Activated CD8-positive, alpha-beta T cell treated with anti-CD3 and anti-CD28 coated beads, Interleukin-2, amount 10 ng/mL, durations not matched to agents 7 days and 5 days (primary cell): ENCODE measurements at places on chromosomes 1 and 21. TPM values are rescaled to one million over a fixed set of nuclear protein-coding genes. Genes with fewer than 3 reads are reported as not detected.

- peaks cover 10% of the 10 kb centered on the region for H3K4me1 ChIP-seq
- no peak for DNase-seq
- no peak overlapping the region for H3K4me3 ChIP-seq
- H3K27me3 ChIP-seq = no peaks in the 10 kb centered on the region
- H3K36me3 ChIP-seq = peaks cover 4% of the 10 kb centered on the region
Observed at GRCh38 chr1:70426154-70427131, 15.4 kb downstream of the CTH start.

- no peak for DNase-seq
- no peaks in the 10 kb centered on the region for H3K36me3 ChIP-seq
- H3K4me1 ChIP-seq = no peaks in the 10 kb centered on the region
Observed at GRCh38 chr1:208951908-208952307, 631.6 kb upstream of the CAMK1G start.

- no peak overlapping the region for H3K4me3 ChIP-seq
- H3K36me3 ChIP-seq = no peaks in the 10 kb centered on the region
- no peak overlapping the region for H3K27ac ChIP-seq
Observed at GRCh38 chr1:162912061-162912667, 51.2 kb upstream of the CCDC190 start.

DNA sequence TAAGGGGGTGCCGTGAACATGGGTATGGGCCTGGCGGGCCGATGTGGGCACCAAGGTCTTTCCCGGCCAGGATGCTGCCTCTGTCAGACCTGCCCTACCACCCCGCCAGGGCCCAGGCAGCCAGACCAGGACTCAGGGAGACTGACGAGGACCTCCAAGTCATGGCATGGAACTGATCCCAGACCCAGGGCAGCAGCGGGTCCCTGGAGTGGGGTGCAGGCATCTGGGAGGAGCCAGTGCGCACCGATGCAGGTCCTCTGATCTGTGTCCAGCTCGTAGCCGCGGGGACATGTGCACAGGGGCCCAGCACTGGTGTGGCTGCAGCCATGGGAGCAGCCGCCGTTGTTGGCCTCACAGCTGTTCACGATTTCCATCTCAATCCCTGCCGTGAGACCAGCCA lies 56.8 kb downstream of the ARHGEF16 start:
- no peaks in the 10 kb centered on the region for H3K27me3 ChIP-seq
- H3K27ac ChIP-seq = no peak overlapping the region
- no peak overlapping the region for H3K4me3 ChIP-seq
- H3K36me3 ChIP-seq = no peaks in the 10 kb centered on the region
- no peaks in the 10 kb centered on the region for H3K4me1 ChIP-seq

DNA sequence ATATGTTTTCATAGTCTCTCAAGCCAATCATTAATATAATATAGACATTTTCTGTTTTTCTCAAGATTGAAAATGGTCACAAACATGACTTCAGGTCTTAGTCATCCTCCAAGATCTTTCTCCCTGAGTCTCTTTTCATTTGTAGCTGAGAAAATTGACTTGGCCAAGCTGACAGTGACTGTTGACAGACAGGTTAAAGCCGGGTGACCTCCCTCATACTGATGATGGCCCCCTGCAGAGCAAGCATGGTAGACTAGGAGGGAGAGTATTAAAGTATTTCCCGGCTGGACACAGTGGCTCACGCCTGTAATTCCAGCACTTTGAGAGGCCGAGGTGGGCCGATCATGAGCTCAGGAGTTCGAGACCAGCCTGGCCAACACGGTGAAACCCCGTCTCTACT lies 6.8 kb upstream of the KIAA1614 start:
- no peaks in the 10 kb centered on the region for H3K36me3 ChIP-seq
- H3K27me3 ChIP-seq = peaks cover 5% of the 10 kb centered on the region
- no peak overlapping the region for H3K27ac ChIP-seq
- H3K4me3 ChIP-seq = no peak overlapping the region
- DNase-seq = no peak

GRCh38 chr1:204079608-204079999 lies 6.7 kb downstream of the SOX13 start:
- H3K27me3 ChIP-seq = peaks cover 34% of the 10 kb centered on the region
- no peak for DNase-seq
- no peak overlapping the region for H3K27ac ChIP-seq
- H3K36me3 ChIP-seq = no peaks in the 10 kb centered on the region

GRCh38 chr1:19154876-19155275 lies 55.2 kb downstream of the UBR4 start:
- no peak overlapping the region for H3K27ac ChIP-seq
- peaks cover 13% of the 10 kb centered on the region for H3K4me1 ChIP-seq
- H3K27me3 ChIP-seq = no peaks in the 10 kb centered on the region

DNA sequence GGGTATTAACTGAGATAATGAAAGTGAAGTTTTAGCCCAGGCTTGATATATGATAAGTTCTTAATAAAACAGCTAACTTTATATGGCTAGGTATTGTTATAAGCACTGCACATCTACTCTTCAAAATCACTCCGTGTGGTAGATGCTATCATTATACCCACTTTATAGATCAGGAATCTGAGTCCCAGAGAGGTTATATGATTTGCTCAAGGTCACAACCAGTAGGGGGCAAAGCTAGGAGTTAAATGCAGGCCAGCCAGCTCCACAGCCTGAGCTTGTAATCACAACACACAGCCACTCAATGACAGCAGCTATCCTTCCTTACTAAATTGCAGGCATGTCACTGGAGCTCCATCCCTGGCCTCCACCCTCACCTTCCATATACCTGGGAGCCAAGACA lies 115.8 kb downstream of the CAPN8 start:
- H3K27me3 ChIP-seq = peaks cover 8% of the 10 kb centered on the region
- H3K36me3 ChIP-seq = no peaks in the 10 kb centered on the region
- DNase-seq = no peak

DNA sequence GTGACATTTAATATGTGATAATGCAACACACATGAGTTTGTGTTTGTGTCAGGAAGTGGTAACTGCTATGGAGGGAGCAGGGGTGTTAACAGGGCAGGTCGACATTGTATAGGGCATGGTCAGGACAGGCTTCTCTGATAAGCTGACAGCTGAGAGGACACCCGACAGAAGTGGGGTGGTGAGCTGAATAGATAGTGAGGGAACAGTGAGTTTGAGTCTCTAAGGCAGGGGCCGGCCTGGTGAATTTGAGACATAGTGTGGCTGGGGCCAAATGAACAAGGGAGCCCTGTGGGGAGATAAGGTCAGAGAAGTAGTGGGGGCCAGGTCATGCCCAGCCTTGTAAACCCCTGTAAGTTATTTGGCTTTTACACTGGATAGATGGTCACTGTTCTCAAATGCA lies 217.4 kb upstream of the KIAA0040 start:
- no peaks in the 10 kb centered on the region for H3K4me1 ChIP-seq
- no peaks in the 10 kb centered on the region for H3K36me3 ChIP-seq
- no peak for DNase-seq
- no peak overlapping the region for H3K27ac ChIP-seq
- no peaks in the 10 kb centered on the region for H3K27me3 ChIP-seq
- H3K4me3 ChIP-seq = no peak overlapping the region

GRCh38 chr1:116817582-116818064 lies 63.4 kb downstream of the CD2 start:
- H3K4me3 ChIP-seq = peak overlapping the region; percentile 44
- peaks cover 61% of the 10 kb centered on the region for H3K4me1 ChIP-seq
- DNase-seq = peak; percentile 83
- no peaks in the 10 kb centered on the region for H3K27me3 ChIP-seq

GRCh38 chr1:183589874-183590243 lies 400 bp downstream of the NCF2 start:
- H3K4me1 ChIP-seq = peaks cover 45% of the 10 kb centered on the region
- no peaks in the 10 kb centered on the region for H3K27me3 ChIP-seq
- no peak for DNase-seq
- H3K36me3 ChIP-seq = peaks cover 6% of the 10 kb centered on the region

DNA sequence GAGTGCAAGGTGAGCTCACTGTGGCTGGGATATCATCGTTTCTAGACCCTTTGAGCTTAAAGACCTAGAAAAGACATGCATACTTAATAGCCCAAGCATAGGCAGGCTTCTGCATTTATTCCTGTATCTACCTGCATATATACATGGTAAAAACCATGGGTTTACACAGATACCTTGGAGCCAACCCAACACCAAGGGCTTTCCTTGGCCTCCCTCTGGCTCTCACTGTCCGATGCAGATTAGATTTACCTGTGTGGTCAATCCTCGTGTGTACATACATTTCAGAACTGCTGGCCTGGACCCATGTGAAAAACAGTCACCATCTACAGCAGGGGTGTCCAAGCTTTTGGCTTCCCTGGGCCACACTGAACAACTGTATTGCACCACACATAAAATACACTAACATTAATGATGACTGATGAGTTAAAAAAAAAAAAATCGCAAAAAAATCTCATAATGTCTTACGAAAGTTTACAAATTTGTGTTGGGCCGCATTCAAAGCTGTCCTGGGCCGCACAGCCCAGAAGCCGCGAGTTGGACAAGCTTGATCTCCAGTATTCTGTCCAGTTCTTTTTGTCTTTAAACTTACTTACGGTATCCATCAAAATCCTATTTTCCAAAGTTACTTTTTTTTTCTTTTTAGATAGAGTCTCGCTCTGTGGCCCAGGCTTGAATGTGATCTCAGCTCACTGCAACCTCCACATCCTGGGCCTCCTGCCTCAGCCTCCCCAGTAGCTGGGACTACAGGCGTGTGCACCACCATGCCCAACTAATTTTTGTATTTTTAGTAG lies 43.5 kb downstream of the WDR4 start:
- H3K27ac ChIP-seq = no peak overlapping the region

DNA sequence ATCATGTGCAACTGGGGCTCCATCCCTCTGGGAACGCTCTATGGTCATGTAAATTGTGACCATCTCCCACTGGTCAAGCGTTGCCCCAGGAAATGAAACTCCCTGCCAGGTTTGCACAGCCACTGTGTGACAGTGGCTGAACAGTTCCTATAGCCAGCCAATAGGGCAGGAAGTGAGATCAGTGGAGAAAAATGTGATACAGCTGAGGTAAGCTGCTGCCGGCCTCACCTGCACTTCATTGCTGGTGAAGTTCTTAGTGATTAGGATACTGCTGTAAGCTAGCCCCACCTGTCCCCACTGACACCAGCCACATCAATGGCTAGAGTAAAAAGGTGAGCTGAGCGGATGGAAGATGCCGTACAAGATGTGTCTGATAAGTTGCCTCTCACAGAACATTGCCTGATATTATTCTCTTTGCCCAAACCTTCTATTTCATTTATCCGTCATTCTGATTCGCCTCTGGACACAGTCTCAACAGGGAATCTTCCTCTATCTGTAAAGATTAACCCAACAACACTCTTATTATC lies 38.4 kb upstream of the CDC42BPA start:
- no peak overlapping the region for H3K4me3 ChIP-seq
- H3K4me1 ChIP-seq = no peaks in the 10 kb centered on the region
- no peak overlapping the region for H3K27ac ChIP-seq

DNA sequence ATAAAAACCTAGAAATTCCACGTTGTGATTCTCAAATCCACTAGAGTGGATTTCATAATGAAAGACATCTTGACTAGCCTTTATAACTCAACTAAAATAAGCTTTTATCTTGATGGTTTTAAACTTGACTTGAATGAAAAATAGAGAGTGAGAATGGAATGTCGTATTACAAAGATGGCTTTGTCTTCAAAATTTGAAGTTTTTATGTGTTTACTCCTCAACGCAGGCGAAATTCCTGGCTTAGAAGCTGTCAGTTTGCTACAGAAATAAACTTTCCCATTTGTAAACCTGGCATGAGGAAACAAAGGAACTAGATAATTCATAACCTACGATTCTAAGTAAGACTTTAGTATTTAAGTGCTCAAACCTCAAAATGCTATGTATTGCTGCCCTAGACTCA lies 90.0 kb upstream of the KRTAP19-8 start:
- H3K27ac ChIP-seq = no peak overlapping the region
- DNase-seq = no peak
- peaks cover 32% of the 10 kb centered on the region for H3K4me1 ChIP-seq
- H3K4me3 ChIP-seq = no peak overlapping the region
- peaks cover 57% of the 10 kb centered on the region for H3K36me3 ChIP-seq

- DNase-seq = no peak
- no peak overlapping the region for H3K27ac ChIP-seq
- H3K4me1 ChIP-seq = peaks cover 3% of the 10 kb centered on the region
- peaks cover 5% of the 10 kb centered on the region for H3K36me3 ChIP-seq
Observed at GRCh38 chr1:1239227-1239613, 7.2 kb downstream of the B3GALT6 start.

- H3K27me3 ChIP-seq = no peaks in the 10 kb centered on the region
- H3K36me3 ChIP-seq = no peaks in the 10 kb centered on the region
- no peaks in the 10 kb centered on the region for H3K4me1 ChIP-seq
- no peak for DNase-seq
Observed at GRCh38 chr1:2956576-2956975, 64.7 kb upstream of the ACTRT2 start.

GRCh38 chr1:210233495-210234328 lies 1.1 kb downstream of the SERTAD4 start:
- H3K27ac ChIP-seq = no peak overlapping the region
- peak; percentile 31 for DNase-seq
- peaks cover 58% of the 10 kb centered on the region for H3K27me3 ChIP-seq
- no peaks in the 10 kb centered on the region for H3K36me3 ChIP-seq
- H3K4me1 ChIP-seq = peaks cover 7% of the 10 kb centered on the region

- H3K27ac ChIP-seq = no peak overlapping the region
- no peak for DNase-seq
- no peaks in the 10 kb centered on the region for H3K36me3 ChIP-seq
- H3K27me3 ChIP-seq = no peaks in the 10 kb centered on the region
Observed at GRCh38 chr1:113041569-113042284, 31.3 kb upstream of the LRIG2 start.

DNA sequence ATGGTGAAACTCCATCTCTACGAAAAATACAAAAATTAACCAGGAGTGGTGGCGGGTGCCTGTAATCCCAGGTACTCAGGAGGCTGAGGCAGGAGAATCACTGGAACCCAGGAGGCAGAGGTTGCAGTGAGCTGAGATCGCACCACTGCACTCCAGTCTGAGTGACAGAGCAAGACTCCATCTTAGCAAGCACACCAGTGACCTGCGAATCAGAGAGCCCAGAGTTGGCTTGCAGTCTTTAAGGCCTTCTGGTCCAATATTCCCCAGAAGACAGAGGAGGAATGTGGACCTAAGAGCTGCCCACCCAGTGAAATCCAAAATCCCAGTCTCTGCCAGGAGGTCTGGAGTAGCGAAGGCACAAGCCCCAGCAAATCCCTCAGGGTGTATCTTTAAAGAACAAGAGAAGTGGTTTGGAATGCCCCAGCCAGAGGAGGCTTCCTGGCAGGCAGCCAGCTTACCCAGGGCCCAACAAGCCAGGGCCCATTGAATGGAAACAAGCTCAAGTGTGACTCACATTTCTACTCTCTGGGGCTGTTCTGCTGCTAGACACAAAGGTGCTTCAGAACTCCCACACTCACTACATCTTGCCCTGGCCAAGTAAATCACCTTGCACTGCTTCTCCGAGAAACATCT lies 23.9 kb downstream of the GPR161 start:
- DNase-seq = no peak
- no peaks in the 10 kb centered on the region for H3K4me1 ChIP-seq
- H3K27ac ChIP-seq = no peak overlapping the region
- H3K27me3 ChIP-seq = peaks cover 3% of the 10 kb centered on the region
- H3K4me3 ChIP-seq = no peak overlapping the region

GRCh38 chr1:231416901-231417300 lies 5.2 kb downstream of the EGLN1 start:
- peaks cover 62% of the 10 kb centered on the region for H3K36me3 ChIP-seq
- peaks cover 63% of the 10 kb centered on the region for H3K4me1 ChIP-seq
- H3K27ac ChIP-seq = no peak overlapping the region
- H3K4me3 ChIP-seq = peak overlapping the region; percentile 91
- DNase-seq = no peak
- no peaks in the 10 kb centered on the region for H3K27me3 ChIP-seq

- no peaks in the 10 kb centered on the region for H3K27me3 ChIP-seq
- H3K36me3 ChIP-seq = no peaks in the 10 kb centered on the region
Observed at GRCh38 chr1:164801791-164802502, 243.0 kb downstream of the PBX1 start.

DNMT3L gene
- total RNA-seq = not detected

LGR6 gene
- total RNA-seq = not detected

PDIK1L gene
- 25.4 TPM for total RNA-seq

HCN3 gene
- total RNA-seq = 5.1 TPM

OR14C36 gene
- total RNA-seq = not detected

PRAMEF14 gene
- not detected for total RNA-seq

FMO1 gene
- not detected for total RNA-seq

SRM gene
- total RNA-seq = 146 TPM
